Parietal lobe (tissue), 2 donors: ENCODE measurements at places on chromosomes 3 and 15. TPM values are rescaled to one million over a fixed set of nuclear protein-coding genes. Genes with fewer than 3 reads are reported as not detected.

Gene SNTN
- not detected for total RNA-seq

Gene CYP1A2
- total RNA-seq, result not detected

Gene ACKR4
- total RNA-seq, result not detected

Gene PLCB2
- total RNA-seq, result 6.9 TPM

Gene GPR87
- total RNA-seq, result not detected

Gene SSUH2
- total RNA-seq, result 1.3 TPM

Gene MORF4L1
- 634 TPM for total RNA-seq

Gene KNL1
- total RNA-seq, result 10.6 TPM
